ENCODE measurements at places on chromosomes 13 and 19.

DNA sequence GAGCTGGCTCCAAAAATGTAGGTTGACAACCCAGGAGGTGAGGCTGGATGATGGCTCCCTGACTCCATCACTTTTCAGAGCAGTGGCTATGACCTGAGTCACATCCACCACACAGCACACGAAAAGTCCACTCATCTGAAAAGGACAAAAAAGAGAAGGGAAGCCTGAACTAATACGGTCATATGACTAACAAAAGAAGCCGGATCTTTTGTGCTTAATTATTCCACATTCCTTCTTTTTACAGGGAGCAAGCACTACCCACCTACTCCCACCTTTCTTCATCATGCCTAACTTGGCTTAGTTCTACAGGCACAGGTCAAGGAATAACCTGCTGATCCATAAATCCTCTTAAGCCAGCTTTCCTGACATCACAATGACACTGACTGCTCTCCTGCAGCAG lies 601.3 kb upstream of the MIR17HG start:
- no peak for DNase-seq

DNA sequence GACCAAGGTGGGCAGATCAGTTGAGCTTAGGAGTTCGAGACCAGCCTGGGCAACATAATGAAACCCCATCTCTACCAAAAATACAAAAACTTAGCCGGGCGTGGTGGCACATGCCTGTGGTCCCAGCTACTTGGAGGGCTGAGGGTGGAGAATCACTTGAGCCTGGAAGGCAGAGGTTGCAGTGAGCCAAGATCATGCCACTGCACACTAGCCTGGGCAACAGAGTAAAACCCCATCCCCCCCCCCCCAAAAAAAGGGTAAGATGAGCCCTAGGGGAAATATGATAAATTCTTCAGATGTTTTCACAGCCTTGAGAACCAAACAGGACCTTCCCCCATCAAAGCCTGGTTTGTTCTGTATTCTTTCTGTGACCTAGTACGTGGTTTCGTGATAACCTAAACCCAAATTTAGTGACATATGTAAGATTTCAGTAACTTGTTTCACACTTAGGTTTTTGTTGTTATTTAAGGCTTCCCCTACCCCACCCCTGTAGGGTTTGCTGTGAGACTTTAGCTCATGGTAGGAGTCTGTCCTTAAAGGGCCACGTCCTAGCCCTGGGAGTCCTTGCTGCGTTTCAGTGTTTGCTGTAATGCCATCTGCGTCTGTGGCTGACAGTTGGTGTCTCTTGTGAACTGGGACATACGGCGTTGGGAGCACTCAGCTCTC lies 49.6 kb downstream of the MYO9B start:
- DNase-seq: no peak

- no peak for DNase-seq
Observed at GRCh38 chr19:58560921-58561320, 2.5 kb upstream of the UBE2M start.

- no peak for DNase-seq
Observed at GRCh38 chr13:91399189-91400062, 1.0 kb downstream of the GPC5 start.

DNA sequence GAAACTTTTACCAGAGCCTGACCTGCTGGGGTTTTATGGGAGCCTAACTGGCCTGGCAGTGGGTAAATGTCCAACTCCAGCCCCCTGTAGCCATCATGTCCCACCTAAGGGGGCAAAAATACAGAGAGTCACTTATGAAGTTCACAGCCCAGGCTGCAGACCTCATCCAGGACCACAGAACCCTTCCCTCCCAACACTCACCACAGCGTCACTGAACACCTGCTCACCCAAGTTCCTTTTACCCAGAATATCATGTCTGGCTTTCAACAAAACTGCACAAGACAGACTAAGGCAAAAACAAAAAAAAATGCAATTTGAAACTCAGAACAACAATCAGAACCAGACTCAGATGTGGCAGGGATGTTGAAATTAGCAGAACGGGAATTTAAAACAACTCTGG lies 6.4 kb downstream of the CEACAM3 start:
- no peak for DNase-seq

DNA sequence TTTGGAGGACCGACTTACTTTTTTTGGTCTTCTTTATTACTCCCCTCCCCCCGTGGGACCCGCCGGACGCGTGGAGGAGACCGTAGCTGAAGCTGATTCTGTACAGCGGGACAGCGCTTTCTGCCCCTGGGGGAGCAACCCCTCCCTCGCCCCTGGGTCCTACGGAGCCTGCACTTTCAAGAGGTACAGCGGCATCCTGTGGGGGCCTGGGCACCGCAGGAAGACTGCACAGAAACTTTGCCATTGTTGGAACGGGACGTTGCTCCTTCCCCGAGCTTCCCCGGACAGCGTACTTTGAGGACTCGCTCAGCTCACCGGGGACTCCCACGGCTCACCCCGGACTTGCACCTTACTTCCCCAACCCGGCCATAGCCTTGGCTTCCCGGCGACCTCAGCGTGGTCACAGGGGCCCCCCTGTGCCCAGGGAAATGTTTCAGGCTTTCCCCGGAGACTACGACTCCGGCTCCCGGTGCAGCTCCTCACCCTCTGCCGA lies 409 bp downstream of the FOSB start:
- DNase-seq: no peak

GRCh38 chr19:18149596-18149975 lies 3.4 kb upstream of the PIK3R2 start:
- no peak for DNase-seq

- no peak for DNase-seq
Observed at GRCh38 chr13:109336730-109337129, 449.7 kb downstream of the IRS2 start.

GRCh38 chr13:31394506-31394905 lies 194.7 kb downstream of the B3GLCT start:
- no peak for DNase-seq

GRCh38 chr13:37070145-37070695 lies 10.7 kb upstream of the SUPT20H start:
- no peak for DNase-seq

- peak; percentile 51 for DNase-seq
Observed at GRCh38 chr19:662207-662961, 630 bp downstream of the RNF126 start.

DNA sequence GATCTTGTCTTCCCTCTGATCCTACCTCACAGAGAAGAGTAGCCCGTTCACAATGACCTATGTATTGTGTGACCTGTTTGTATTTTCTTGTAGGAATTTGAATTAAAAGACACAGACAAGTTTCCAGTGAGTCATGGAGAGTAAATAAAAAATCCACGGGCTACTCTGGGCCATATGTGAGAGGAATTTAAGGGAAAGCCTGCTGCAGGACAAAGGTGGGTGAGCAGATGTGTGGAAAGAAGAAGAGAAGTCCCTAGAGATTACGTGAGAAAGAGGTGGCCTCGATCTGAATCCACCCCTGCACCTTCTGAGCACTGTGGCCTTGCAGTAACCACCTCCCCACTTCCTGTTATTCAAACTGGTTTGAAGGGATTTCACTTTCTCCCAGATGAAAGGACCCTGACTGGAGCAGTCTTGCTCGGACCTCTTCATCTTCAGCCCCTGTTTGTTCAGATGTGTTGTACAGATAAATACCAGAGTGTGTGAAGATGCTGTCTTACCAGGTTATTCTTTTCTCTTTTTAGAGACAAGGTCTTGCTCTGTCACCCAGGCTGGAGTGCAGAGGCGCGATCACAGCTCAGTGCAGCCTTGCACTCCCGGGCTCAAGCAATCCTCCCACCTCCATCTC lies 205.4 kb downstream of the PDS5B start:
- no peak for DNase-seq

GRCh38 chr13:113742000-113742441 lies 17.0 kb upstream of the TMEM255B start:
- no peak for DNase-seq

DNA sequence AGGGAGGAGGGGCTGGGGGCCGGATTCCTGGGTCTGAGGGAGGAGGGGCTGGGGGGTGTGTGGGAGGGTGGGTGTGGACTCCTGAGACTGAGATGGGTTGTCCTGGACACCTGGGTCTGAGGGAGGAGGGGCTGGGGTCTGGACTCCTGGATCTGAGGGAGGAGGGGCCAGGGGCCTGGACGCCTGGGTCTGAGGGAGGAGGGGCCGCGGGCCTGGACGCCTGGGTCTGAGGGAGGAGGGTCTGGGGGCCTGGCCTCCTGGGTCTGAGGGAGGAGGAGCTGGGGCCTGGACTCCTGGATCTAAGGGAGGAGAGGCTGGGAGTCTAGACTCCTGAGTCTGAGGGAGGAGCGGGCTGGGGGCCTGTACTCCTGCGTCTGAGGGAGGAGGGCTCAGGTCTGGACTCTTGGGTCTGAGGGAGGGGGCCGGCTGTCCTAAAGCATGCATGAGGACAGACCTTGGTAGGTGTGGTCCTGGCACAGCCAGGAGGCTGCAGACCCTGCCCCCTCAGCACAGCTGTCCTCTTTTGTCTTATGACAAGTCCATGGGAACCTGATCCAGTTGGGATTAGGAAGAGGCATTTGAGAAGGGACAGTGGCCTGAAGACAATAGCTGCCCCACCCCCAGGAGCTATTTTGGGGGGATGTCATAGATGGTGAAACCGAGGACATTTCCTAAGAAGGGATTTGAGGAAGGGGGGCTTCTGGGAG lies 1.3 kb downstream of the TNNT1 start:
- DNase-seq: no peak

DNA sequence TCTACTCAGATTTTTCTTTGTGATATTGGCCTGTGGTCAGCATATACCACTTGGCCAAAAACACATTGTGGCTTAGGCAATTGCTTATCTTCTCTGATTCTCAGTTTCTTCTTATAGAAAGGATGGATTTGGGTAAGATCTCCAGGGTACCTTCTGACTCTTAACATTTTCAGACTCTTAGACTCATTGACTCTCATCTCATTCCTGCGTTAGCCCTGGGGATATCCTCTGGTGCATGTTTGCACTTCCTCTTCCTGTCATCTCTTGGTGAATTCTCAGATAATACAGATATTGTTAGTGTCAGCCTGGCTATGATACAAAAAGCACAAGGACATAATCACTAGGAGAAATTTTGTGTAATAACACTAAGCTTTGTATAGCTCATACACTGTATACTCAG lies 492.5 kb upstream of the GPC6 start:
- DNase-seq: no peak

- DNase-seq: no peak
Observed at GRCh38 chr13:20132052-20132634, 28.7 kb downstream of the GJA3 start.

- DNase-seq: no peak
Observed at GRCh38 chr19:48600679-48601417, 5.7 kb upstream of the SPACA4 start.

DNA sequence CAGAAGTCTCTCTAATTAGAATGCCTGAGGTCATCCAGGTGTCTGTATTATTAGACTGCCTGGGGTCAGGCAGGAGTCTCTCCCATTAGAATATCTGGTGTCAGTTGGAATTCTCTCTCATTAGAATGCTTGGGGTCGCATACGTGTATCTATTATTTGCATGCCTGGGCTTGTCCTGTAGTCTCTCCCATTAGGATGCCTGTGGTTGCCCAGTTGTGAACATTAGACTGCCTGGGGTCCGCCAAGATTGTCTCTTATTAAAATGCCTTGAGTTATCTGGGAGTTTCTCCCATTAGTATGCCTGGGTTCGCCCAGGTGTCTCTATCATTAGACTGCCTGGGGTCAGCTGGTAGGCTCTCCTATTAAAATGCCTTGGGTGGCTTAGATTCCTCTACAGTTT lies 1494.7 kb downstream of the UQCRFS1 start:
- DNase-seq: no peak

DNA sequence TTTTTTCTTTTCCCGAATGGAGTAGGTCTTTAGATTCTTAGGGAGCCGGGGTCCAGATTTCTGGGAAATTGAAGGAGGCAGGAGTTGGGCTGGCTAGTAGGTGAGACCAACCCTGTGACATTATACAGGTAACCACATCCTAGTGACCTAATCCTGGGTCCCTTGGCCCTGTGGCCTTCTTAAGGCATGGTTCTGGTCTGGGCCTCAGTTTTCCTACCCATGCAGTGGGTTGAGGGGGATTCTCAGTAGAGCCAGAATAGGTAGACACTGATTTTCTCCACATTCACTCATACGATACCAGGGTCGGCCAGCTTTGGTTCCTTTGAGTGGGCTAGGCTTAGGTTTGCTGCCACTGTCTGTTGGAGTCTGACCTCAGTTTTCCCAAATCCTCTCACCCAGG lies 7.2 kb downstream of the PPFIA3 start:
- DNase-seq: no peak

DNA sequence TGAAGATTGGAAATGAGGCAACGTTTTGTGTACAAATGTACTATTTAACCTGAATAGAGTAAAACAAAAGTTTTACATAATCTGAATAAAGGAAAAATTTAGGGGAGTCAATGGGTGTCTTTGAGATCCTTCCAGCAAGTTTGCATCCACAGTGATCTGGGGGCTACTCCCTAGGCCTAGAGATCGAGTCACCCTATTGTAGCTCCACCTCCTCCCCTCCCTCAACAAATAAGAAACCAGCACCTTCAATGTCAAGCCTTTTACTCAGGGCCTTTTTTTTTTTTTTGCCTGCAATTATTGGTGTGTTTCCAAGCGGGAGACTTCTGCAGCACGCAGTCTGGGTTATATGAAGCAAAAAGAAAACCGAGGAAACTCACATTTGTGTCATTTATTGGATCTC lies 16.3 kb upstream of the RAP2A start:
- no peak for DNase-seq

GRCh38 chr13:38713046-38713445 lies 26.2 kb downstream of the FREM2 start:
- DNase-seq: no peak

DNA sequence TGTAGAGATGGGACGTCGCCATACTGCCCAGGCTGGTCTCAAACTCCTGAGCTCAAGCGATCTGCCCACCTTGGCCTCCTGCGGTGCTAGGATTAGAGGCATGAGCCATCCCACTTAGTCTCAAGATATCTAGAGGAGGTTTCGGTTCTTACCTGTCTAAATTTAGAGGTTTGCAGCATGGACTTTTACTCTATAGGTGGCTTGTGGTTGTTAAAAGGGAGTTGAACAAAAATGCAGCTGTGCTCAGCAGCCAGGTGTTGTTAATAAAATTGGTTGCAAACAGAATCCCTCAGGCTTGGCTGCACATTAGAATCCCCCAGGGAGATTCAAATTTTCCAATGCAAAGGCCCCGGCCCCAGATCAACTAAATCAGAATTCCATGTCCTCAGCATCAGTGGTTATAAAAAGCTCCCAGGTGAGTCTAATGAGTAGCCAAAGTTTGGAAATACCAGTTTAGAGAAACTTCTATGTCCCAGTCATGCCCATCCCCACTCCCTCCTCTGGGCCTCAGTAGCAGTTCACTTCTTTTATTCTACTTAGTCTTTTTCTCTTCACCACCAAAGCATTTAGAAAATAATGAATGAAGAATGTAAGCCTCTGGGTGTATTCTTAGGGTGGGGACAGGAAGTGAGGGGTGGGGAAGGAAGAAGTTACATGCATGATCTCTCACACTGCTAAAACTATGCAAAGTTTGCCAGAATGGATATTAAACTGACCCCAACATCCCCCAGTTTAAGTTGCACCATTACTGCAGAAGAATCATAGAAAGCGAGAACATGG lies 471.0 kb downstream of the COG6 start:
- no peak for DNase-seq

Measured in RCC 7860 (cell line).